ENCODE measurements at places on chromosomes 16 and 17. TPM values are rescaled to one million over a fixed set of nuclear protein-coding genes. Genes with fewer than 3 reads are reported as not detected.

SYNGR3 gene
- 1.6 TPM for polyA plus RNA-seq

DNA sequence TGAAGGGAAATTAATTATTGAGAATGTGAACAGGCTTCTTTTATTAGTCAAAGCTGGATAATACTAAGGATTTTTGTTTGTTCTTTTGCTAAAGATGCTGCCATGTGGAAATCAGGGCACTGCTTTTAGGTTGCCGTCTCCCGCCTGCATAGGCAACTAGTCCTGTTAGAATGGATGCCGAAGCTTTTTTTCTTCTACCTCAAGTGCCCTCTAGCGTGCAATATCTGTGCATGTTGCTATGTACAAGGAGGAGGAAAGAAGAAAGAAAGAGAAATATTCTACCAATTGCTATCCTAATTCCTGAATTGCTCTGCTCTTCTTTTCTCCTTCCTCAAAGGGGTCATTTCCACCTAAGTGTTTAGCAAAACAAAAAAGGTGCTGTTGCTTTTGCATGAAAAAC lies 5.2 kb upstream of the CDH8 start:
- no peak for DNase-seq

- DNase-seq, result no peak
Observed at GRCh38 chr17:82956726-82957468, 117.1 kb upstream of the ZNF750 start.

GRCh38 chr16:12587646-12588277 lies 215.9 kb downstream of the CPPED1 start:
- DNase-seq, result no peak

GRCh38 chr16:14566599-14566998 lies 63.5 kb downstream of the PARN start:
- DNase-seq, result no peak

CLDN9 gene
- polyA plus RNA-seq, result 3.2 TPM

All from renal cortex interstitium (tissue), 15 donors.